Hippocampal formation (tissue), 2 donors: ENCODE measurements at places on chromosomes 3 and 15.

- no peak for DNase-seq
Observed at GRCh38 chr3:179977356-179977755, 59.4 kb downstream of the PEX5L start.

DNA sequence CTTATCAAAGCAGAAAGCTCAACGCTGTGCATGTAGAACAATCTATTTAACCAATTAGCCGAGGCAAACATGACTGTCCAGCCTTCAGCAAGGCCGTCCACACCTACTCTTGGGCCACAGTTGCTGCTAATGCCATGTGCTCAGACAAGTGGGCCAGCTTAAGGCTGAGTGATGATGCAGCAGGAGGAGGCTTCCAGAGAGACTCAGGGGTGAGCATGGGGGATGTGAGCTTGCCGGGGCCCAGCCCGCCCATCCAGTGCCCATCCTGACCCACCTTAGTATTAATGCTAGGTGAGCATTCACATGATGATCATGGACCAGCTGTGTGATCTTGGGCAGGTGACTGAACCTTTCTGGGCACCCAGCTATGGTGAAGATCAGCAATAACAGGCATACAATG is 150.1 kb downstream of the TPRA1 start:
- no peak for DNase-seq

DNA sequence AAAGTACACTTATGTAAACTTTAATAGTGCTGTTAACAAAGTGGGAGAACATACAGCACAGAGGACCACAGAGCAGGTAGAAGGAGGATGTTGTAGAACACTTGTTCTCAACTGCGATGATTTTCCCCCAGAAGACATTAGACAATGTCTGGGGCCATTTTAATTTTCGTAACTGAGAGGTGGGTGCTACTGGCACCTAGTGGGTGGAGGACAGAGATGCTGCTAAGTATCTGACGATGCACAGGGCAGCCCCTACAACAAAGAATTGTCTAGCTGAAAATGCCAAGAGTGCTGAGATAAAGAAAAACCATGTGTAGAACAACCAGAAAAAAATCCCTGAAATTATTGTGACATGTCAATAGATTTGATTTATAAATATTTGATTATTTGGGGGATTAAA is 5.0 kb upstream of the KBTBD8 start:
- DNase-seq: no peak

DNA sequence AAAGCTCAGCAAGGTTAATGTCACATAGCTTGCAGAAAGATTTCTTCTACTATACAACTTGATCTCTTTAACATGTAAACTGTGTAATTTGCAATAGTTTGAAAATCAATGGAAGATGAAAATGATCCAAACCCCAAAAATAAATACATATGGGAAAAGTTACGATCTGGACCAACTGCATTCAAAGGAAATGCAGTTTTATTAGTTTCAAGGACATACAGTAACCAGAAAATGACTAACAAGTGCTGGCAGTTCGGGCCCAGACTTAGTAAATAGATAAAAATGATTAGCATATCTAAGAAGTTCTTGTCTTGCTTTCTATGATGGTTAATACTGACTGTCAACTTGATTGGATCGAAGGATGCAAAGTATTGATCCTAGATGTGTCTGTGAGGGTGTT is 37.3 kb upstream of the LEKR1 start:
- no peak for DNase-seq

DNA sequence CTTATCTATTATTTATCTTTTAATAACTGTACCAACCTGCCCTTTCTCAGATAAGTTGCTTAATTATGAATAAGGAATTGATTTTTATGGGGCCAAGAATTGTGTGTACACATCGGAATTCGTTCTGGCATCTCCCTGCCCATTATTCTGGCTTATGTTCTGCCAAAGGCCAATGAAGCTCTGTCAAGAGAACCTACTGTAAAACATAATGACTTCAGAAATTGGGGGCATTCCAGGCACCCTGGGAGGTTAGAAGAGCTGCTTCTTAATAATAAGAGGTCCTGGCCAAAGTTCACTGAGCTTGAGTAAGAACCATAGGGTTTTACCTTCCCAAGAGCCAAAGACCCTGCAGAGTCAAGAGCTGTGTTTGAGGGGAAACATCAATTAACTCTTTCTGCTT is 261.7 kb downstream of the SLC9A9 start:
- DNase-seq: no peak

GRCh38 chr3:71721002-71721401 is 4.2 kb downstream of the EIF4E3 start:
- DNase-seq: no peak

DNA sequence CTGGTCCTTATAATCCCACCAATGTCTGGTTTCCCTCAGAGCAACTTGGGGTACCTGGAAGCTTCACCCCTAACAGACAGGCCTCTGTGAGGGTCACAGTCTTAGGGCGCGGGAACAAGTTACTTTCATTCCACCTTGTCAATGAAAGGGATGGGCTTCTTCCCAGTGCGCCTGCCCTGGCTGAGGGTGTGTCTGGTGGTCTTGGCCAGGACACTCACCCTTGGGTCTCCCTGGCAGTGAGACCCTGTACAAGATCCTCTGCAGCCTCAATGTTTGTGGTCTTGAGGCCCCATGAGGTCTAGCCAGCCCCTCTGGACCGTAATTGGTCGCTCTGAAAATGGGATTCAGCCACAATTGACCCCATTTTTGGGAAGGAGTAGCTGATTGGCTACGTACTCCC is 40.2 kb downstream of the SMAD6 start:
- DNase-seq: no peak

- DNase-seq: peak; percentile 49
Observed at GRCh38 chr15:70195587-70196305, 98.0 kb upstream of the TLE3 start.

DNA sequence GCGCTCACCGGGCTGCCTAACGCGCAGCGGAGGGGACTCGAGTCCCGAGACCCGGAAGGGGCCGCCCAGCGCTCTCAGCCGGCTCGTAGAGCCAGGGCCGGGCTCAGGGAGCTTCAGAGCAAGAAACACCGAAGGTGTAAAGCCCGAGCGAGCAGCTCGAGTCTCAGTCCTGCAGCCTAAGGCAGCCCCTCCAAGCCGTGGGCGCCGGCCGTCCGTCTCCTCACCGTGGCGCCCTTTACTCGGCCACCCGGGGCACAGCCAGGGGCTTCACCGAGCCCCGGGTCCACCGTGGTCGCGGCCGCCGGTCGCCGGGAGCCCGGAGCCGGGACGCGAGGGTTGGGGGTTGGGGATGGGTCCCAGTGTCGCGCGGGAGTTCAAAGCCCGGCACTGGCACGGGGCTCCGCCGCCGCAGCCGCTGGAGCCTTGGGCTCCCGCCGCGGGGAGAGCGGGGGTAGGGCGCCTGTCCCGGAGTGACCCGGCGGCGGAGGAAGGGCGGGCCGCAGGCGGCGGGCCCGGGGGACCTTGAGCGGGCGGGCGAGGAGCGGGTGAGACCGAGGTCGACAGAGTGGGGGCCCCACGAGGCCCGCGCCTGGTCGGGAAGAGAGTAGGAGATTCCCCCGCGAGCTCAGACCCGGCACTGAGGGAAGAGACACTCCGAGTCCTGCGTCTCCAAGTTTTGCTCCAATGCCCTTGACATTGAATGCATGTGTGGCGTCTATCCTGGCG is 26.9 kb upstream of the THRB start:
- no peak for DNase-seq

DNA sequence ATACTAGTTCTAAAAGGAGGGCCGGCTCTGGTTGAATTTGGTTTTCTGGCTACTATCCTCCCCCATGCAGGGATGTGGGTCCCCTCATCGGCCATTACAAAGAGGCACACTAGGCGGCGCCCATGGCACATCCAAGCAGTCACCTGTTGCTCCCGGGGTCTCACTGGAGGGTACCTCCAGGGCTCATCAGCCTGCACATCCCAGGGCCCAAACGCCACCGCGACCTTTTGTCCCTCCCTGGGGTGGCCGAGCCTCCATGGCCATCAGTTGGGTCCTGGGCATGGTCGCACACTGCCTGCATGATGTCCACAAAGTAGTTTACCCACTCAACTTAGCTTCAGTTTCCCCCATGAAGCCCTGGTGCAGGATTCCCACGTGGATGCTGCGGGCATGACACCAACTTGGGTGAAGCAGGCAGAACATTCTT is 28.3 kb downstream of the IDH3A start:
- peak; percentile 34 for DNase-seq

GRCh38 chr3:120077731-120078130 is 16.5 kb downstream of the GSK3B start:
- DNase-seq: no peak

DNA sequence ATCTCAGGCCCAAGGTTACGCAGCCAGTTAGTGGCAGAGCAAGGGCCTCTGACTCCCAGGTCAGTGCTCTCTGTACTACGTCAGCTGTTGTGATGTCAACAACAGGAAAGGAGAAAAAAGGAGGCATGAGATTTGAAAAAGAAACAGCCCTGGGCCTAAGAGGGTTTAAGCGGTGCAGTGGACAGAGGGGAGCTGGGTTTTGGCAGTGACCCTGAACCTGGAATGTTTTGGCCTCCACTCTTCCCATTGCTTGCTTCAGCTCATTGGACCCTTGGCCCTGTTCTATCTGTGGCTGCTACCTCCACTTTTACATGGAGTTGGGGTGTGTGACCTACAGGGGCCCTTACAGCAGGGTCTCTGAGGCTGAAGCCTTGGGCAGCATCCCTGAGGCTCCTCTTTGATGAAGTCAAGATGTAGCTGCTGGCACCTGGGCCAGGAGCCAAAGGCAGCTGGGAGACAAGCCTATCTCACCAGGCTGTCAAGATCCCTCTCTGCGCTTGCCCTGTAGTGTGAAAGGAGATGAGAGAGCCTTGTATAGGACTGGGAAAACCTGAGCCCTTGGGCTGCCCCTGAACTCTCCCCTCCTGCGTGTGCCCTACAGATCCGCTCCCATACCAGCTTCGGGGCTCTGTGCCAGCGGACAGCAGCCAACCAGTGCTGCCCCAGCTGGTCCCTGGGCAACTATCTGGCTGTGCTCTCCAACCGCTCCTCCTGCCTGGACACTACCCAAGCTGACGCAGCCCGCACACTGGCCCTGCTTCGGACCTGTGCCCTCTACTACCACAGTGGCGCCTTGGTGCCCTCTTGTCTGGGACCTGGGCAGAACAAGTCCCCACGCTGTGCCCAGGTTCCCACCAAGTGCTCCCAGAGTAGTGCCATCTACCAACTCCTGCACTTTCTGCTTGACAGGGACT is 8.7 kb downstream of the DISP2 start:
- DNase-seq: peak; percentile 54

DNA sequence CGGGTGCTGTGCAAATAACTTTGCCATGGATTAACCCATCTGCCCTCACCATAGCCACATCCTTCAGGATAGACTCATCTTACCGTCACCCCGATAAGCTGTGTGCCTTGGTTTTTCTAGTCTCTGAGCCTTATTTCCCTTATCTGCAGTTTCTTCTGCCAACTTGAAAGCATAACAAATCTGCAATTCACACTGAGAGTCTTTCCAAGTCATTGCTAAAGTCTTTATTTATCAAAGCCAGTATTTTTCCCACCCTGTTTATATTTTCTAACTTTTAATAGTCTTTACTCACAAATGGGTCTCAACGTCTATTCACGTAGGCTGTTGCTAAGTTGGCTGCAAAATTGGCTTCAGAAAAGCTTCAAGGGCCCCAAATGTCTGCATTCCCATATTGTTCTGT is 61.6 kb upstream of the SUCLG2 start:
- no peak for DNase-seq

DNA sequence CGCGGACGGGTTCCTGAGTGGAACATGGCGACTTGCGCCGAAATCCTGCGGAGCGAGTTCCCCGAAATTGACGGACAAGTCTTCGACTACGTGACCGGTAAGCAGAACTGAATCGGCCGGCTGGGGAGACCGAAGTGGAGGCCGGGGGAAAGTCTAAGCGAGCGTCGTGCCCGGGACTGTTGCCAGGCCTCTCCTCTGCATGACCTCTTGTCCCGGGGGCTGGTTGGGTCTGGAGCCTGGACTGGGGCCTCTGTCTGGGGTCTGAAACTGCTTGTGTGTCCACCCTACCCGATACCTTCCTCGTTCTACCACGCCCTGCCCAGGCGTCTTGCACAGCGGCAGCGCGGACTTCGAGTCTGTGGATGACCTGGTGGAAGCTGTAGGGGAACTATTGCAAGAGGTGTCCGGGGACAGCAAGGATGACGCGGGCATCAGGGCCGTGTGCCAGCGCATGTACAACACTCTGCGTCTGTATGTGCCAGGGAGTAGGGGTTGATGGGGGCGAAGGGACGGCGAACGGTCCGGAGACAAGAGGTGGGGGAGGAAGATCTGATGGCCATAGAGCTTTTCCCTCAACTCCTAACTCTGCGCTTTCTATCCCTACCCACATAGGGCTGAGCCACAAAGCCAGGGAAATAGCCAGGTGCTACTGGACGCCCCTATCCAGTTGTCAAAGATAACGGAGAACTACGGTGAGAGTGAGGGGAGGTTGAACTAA is at the start of gene ABCF3:
Gene ABCF3, plus strand, starts transcription at position 16 of the 718 bp plus-strand sequence. Its CDS starts 9 bp downstream, at position 25.
- no peak for DNase-seq

GRCh38 chr3:43013743-43014155 is 34.6 kb downstream of the GASK1A start:
- no peak for DNase-seq

DNA sequence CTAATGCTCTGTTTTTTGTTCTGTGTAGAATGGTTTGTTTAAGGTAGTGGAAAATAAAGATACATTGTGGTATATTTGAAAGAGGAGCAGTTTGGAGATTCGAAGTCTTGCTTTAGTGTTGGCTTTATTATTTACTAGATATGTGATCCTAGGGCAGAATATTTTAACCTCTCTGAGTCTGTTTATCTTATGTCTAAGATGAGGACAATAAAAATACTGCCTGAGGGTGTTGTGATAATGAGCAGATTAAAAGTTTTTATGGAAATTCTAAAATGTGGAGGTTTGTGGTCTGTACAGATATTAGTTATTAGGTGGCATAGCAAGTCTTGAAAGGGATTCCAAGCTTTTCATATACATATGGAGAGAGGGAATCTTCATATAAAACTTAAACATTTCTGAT is 15.0 kb downstream of the TCF12 start:
- DNase-seq: no peak

- no peak for DNase-seq
Observed at GRCh38 chr3:106737265-106737664, 640.0 kb upstream of the CCDC54 start.

- DNase-seq: no peak
Observed at GRCh38 chr3:168138421-168138820, 42.7 kb upstream of the GOLIM4 start.

GRCh38 chr15:64247906-64248541 is 85.2 kb upstream of the PPIB start:
- DNase-seq: peak; percentile 52

DNA sequence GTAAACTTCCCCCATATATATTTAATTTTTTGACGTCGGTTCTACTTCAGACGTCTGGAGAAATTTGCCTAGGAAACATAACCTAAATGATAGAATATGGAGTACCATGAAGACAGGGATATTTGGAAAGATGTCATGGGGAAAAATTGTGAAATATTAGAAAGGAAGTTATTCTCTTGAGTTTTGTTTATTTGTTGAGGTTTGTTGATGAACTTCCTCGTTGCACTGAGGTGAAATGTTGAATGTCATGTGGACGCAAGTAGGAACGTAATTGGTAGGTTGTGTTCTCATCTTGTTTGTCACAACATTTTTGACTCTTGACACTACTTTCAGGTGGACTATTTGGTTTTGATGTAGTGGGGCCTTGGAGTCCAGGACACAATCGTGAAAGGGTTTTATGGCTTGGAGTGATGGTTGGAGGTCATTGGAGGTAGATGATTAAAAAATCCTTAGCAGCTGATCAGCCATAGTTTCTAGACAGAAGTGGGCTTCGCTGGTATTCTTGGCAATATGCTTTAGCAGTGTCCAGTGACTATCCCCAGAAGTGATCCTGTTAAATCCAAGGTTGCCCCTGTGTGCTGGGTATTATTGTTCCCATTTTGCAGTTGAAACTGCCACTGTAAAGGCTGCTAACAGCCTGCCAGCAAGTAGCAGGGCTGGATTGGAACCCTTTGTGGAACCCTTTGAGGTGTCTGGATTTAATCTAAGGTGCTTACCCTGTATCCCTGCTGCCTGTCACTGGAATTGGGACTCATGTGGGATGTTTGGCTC is 1.5 kb downstream of the ABHD5 start:
- no peak for DNase-seq
